ENCODE measurements at places on chromosomes 11 and 22.

- no peak for DNase-seq
These were observed 306.7 kb downstream of the SOX6 start for GRCh38 chr11:16049611-16050010.

GRCh38 chr11:74950374-74950969 lies 1.4 kb downstream of the SPCS2 start:
- DNase-seq, result no peak

DNA sequence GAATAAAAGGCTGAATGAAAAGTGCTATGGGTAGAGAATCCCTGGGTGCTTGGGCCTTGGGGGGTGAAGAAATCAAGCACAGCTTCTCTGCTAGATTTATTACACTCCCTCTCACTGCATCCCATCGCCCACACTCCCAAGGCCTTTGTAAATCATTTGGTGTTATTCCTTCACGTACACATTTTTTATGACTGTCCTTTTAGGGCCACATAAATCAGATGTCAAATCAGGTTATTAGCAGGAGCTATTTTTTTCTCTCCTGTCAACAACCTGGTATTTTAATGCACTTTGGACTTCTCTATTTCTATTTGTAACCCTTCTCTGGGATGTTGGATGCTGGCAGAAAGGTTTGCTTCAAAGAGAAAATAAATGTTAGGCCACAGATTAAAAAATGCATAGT lies 408.8 kb downstream of the INSC start:
- no peak for DNase-seq

DNA sequence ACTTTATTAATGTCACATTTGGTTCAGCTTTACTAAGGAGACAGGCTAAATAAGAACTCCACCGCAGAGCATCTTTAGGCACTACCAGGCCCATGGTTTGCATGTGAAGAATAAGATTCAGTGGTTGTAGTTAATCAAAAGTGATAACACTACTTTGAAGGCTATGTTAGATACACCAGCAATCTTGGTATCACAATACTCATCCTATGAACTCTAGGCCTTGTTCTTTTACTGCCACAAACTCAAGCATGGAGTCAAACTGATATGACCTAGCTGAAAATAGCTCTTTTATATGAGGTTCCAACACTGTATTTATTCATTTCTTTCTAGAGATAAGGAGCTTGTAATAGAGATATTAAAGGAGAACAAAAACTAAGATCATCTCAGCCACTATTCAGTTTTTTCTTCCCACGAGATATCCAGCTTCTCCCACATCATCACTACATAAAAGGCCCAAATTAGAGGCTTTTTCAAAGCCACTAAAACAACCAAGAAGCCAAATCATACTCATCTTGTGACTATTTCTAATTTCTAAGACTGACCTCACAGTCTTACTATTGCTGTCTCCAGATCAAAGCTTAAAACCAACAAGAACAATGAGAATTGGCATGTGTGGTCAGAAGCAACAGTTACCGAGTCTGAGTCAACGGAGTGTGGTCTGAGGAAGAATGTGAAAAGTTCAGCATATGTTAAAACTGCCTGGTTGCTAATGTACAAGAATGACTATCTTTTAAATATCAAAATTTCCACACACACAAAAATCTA lies 25.1 kb upstream of the GUCY1A2 start:
- no peak for DNase-seq

GRCh38 chr11:41437006-41437490 lies 22.4 kb downstream of the LRRC4C start:
- no peak for DNase-seq

DNA sequence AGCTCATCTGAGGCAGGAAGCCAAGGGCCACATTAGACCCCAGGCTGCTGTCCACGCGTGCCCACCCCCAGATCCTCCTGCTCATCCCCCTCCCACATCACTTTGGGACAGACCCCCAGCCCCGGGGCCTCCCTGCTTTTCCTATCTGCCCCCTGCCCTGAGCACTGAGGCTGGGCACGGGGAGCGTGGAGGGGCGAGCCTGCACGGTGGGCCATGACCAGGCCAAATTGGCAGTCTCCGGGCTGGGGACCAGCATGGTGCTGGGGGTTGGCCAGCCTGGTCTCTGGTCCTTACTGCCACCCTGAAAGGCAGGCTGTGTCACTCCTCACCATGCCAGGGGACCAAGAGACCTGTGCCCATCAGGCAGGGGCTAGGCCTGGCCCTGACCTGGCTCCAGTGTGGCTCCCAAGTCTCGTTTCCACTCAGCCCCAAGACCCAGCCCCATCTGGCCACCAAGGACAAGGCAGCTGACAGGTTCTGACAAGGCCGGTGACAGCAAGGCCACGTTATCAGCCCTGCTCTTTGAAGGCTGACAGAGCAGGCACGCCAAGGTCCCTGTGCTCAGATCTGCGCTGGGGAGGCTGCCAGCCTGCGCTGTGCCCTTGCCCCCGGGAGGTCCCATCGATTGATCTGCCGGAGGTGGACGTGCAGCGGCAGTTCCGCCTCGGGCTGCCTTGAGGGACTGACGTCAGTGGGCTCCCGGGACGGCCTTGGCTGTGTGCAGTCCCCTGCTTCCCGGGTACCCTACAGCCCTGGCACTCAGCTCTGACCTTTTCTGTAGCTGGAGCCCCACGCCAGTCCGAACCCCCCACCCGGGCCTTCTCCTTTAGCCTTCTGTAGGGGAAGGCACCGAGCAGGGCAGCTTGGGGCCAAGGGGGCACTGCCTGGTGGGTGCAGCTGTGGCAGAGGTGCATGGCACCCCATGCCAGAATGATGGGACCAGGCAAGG lies 3.6 kb downstream of the TNNI2 start:
- DNase-seq, result no peak

Data from glomerular endothelial cell (primary cell).